Cardiac fibroblast (primary cell): ENCODE measurements at places on chromosomes 11 and 22.

DNA sequence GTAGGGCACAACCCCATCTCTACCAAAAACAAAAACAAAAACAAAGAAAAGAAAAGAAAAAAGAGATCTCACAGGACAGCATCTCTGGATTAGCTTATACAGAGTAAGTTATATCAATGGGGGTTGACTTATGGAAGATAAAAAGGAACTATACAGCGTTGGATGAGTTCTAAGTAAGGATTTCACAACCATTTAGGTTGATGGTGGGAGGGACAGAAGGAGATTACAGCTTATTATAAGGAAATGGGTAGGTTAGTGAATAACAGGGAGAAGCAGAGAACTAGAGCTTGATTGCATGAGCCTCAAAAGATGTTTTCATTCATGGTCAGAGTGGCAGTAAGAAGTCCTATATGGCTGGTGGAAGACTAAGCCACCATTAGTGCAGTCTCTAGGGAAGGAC, 60.3 kb downstream of the CECR2 start:
- DNase-seq = no peak

DNA sequence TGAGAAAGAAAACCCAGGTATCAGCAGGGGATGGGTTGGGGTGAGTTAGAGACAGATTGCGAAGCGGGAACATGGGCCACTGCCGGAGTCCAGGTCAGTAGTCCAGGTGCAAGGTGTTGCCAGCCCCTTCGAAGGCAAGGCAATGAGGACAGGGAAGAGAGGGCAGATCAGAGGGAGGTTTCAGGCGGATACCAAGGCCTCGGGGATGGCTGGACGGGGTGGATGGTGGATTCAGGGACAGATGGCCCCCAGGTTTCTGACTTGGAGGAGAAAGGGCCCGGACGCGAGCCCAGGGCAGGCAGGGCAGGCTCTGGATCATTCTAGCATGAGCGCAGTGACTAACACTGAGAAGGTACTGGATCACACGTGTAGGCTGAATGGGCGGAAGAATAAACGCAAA, 25.4 kb upstream of the IGSF9B start:
- no peak for DNase-seq

GRCh38 chr22:40345271-40345670, 1.0 kb upstream of the ADSL start:
- peak; percentile 14 for DNase-seq

DNA sequence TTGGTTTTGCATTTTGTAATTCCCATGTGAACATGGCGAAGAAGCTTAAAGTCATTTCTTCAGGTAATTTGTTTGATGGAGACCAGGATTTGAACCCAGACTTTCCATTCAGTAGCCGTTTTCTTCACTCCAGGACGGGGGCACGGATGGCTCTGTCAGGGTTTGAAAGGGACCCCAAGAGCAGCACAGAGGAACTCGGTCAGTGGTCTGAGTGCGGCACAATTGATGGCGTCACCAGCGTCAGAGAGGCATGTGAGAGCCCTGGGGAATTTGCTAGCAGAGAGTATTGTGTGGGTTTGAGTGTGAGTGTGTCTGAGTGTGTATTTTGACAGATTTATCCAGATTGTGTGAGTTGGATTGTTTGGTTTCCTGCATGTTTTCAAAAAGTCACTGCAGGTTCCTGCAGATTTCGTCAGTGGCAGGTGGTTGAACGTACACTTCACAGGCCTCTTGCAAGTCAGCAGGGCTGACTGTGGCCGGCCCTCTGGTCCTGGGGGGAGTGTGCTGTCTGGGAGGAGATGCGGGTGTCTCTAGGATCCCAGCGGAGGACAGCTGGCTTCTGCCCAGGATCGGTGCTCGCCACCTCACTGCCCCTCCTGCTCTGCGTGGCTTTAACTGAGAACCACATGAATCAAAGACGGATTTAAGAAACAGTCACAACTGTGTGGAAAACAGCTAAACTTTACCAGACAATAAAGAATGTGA, 199.3 kb downstream of the TBC1D22A start:
- DNase-seq = no peak

DNA sequence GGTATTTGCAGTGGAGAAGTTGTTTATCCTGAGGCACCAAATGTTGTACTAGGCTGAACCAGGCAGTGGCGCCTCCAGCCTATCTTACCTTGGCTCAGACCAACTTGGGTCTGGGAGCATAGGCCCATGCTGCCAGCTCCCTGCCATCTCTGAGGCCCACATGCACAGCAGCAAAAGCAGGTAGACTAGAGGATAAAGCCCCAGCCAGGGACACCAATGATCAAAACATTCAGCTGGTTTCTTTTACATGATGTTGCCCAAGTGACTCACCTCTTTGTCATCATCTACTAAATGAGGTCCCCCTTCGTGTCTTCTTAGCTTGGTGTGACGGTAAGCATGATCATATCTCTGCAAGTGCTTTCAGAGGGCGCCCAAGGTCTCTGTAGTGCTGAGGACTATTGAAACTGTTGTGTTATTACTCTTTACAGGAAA, 112.1 kb upstream of the DRD2 start:
- DNase-seq = peak; percentile 3

DNA sequence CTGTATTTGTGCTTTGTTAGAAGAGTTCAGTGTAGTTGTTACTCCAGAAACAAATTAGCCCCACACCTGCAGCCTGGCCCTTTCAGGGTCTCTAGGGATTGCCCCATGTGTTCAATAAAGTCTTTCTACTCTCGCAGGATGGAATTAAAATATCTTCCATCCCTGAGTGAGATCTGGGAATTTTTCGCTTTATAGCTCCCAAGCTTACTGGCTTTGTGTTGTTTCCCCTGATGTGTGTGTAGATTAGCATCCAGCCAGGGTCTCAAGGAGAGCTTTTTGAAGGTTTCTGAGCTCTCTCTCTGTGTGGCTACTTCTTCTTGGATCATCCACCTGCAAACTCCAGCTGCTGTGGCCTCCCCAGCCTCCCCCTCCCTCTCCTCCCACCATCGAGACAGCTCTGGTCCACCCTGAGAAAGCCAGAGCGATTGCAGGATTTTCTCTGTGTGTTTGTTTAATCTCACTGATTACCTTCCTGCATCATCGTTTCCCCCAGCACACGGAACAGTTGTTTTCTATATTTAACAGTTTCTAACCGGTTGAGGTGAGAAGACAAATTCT, 553.5 kb downstream of the TBC1D22A start:
- no peak for DNase-seq

DNA sequence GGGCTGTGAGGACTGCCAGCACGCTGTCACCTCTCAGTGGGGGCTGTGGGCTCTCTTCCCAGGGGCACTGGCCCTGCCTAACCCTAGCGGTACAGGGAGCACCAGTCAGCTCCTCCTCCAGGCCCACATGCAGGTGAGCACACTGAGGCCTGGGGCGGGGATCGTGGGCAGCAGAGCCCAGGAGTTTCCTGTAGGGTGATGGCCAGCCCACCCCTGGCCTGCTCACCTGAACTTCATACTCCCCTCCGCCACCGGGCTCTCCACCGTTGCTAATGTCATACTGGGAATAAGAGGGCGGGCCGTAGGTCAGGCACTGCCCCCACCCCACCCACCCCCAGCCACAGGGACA, 10.0 kb upstream of the TREH start:
- DNase-seq = no peak

- DNase-seq = peak; percentile 50
Observed at GRCh38 chr22:50731811-50732624, 6.0 kb upstream of the ACR start.

GRCh38 chr11:120562806-120563425, 51.4 kb downstream of the GRIK4 start:
- no peak for DNase-seq

- DNase-seq = no peak
Observed at GRCh38 chr11:125381499-125382044, 114.5 kb downstream of the FEZ1 start.

DNA sequence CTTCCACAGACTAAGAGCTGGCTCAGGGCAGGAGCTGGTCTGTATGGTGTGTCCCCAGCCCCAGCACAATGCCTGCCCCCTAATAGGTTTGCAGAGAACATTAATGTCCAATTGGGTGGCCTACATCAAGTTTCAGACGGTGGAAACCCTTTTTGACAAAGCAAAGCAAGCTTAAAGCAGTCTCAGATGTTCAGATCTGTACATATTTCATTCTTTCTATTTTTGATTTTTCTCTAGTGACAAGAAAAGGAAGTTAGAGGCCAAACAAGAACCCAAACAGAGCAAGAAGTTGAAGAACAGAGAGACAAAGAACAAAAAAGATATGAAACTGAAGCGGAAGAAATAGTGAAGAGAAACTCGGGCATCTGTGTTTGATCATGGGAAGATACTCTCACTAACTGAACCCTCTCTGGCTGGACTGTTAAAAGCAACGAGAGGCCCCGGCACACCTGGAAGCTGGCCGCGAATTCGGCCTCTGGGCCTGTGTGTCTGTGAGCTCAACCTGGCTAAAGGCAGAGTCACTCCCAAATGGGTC, 40.5 kb downstream of the NAT10 start:
- no peak for DNase-seq

- DNase-seq = peak; percentile 61
Observed at GRCh38 chr22:30245985-30246813, at the start of gene LIF. LIF (minus strand) TSS chr22:30246759; CDS start chr22:30246695, 64 bp downstream.

GRCh38 chr11:36684840-36685801, 87.1 kb upstream of the RAG2 start:
- DNase-seq = no peak

GRCh38 chr11:69898123-69898522, 78.9 kb upstream of the FGF3 start:
- no peak for DNase-seq

- no peak for DNase-seq
Observed at GRCh38 chr22:37418627-37419369, 8.5 kb downstream of the ELFN2 start.

DNA sequence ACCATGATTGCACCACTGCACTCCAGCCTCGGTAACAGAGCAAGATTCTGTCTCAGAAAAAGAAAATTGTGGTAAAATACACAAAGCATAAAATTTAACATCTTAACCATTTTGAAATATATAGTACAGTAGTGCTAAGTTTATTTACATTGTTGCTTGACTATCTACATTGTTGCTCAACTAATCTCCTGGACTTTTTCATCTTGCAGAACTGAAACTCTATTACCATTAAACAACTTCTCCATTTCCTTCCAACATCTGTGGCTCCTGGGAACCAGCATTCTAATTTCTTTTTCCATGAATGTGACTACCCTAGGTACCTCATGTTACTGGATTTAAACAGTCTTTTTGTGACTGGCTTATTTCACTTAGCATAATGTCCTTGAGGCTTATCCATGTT, 13.5 kb upstream of the VWA5A start:
- no peak for DNase-seq
